ENCODE measurements at places on chromosomes 11 and 22.
A peak's percentile ranks its signal among the peaks of the same experiment; 100 is the strongest.

- DNase-seq = no peak
Observed at GRCh38 chr11:69816671-69817070, 2.5 kb downstream of the FGF3 start.

DNA sequence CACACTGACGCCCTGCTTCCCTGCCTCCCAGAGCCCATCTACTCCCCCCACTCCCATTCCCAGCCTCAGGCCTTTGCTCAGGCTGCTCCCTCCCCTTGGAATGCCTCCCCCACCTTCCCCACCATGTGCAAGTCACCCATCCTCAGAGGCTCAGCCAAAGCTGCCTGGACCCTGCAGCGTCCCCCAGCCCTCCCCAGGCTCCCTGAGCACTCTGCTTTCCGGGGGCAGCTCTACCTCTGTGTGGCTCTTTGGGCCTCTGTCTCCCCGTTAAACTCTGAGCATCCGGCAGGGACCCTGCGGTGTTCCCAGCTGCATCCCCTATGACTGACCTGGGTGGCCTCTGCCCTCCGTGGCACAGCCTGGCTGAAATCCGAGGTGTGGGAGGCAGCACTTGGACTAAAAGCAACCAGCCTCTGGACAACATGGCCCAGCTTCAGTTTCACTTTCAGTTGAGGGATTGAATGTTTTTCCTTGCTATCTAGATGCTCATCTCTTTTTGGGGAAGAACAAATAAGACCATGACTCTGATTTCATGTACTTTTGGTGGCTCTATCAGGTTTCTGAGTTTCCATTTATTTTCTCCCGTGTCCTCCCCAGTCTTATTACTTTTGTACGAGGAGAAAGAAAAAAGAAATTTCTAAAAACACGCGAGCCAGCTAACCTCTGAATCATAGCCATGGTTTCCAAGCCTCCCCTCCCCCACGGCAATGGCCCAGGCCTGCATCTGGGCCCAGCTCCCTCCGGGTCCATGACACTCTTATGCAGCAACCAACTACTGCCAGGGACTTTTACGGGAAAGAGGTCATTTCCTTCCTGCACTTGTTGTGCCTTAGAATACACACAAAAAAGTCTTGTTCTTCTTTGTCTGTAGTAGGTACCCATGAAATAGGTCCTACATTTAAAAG lies 3.8 kb downstream of the APOL3 start:
- peak; percentile 93 for DNase-seq

- peak; percentile 32 for DNase-seq
Observed at GRCh38 chr11:65911682-65912568, 6.9 kb downstream of the C11orf68 start.

- DNase-seq = no peak
Observed at GRCh38 chr11:8282631-8283030, 19.0 kb upstream of the LMO1 start.

GRCh38 chr22:26894766-26895485 lies 237.5 kb downstream of the MIAT start:
- DNase-seq = peak; percentile 2

DNA sequence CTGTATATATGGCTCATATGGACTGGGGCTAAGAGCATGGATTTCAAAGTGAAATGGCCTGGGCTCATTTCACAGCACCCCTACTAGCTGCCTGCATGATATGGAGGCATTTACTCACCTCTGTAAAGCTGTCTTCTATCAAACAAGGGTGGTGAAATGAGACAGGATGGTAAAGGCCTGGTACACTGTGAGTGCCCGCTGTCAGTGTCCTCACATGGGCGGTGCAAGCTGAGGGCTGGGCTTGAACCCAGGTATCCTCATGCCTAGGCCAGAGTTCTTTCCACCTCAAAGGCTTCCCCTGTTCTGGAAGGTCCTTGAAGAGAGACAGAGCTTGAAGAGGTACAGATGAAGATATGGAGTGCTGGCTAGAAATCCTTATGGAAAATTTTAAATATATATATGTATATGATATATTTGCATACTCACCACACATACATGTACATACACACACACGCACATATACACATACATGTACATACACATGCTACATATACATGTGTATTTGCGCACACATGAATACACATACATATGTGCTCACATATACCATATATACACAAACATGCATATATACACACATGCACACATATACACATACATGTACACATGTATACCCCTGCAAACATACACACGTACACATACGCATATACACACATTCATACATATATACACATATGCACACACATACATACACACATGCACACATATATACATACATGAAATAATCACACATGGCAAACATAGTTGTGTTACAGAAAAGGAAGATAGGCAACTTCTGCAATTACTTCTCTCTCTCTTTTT lies 44.7 kb downstream of the MICAL2 start:
- no peak for DNase-seq

- no peak for DNase-seq
Observed at GRCh38 chr11:94107363-94107762, 21.3 kb upstream of the PANX1 start.

GRCh38 chr11:65558930-65559509 lies 861 bp upstream of the LTBP3 start:
- DNase-seq = no peak

GRCh38 chr22:29883045-29883774 lies at the start of gene MTMR3:
TSS of gene MTMR3 (plus strand) at chr22:29883174. CDS start at chr22:29971060, 87,886 bp downstream.
- DNase-seq = peak; percentile 97

DNA sequence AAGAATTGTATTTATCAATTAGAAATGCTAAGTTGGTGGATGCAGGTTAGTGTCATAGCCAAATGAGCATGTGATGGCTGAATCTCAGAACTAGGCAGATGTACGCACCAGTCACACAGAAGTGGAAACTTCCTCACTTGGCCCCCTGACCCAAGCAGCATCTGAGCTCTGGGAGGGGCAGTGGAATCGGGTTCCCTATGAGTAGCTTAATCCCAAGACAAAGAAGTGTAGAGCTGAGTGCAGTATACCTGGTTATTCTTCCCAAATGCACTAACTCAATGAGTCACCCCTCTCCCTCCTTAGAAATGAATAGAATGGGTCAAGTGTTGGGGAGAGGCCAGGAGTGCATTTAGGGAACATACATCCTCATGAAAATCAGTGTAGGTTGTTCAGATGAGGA lies 224.6 kb downstream of the FAT3 start:
- DNase-seq = no peak

GRCh38 chr11:47270331-47271271 lies 668 bp downstream of the MADD start:
- DNase-seq = peak; percentile 35

DNA sequence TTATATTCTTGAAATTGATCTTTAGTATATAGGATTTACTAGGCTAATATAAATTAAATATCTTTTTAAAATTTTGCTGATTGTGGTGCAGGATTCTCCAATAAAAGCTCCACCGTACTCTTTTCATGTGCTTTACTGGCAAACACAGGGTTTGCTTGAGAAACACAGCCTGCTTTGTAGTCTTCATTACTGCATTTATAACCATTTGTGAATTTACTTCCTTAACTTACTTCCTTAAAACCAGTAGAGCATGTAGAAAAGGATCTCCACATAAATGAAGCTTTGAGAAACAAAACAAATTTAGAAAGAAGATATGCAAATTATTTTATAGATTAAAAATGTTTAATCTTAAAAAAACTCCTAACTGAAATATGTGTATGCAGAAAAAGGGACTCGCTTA lies 28.8 kb downstream of the SWAP70 start:
- peak; percentile 63 for DNase-seq

GRCh38 chr11:113934761-113935160 lies 30.2 kb downstream of the HTR3B start:
- no peak for DNase-seq

- no peak for DNase-seq
Observed at GRCh38 chr11:25536289-25536688, 795.6 kb upstream of the ANO3 start.

DNA sequence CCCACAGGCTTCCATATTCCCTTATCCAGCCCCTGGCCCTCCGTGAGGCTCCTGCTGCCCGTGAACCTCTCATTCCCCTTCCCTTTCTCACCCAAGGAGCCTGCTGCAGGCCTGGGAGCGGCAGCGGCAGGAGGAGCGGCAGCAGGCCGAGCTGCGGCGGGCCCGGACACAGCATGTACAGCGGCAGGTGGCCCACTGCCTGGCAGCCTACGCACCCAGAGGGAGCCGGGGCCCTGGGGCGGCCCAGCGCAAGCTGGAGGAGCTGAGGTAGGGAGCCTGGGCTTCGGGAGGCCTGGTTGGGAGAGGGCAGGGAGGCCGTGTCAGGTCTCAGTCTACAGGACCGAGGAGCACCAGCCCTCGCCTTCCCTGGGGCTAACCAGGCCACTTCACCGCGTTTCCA lies 8.1 kb upstream of the SART1 start:
- DNase-seq = no peak

GRCh38 chr11:81895258-81895657 lies 838.4 kb downstream of the FAM181B start:
- DNase-seq = no peak

DNA sequence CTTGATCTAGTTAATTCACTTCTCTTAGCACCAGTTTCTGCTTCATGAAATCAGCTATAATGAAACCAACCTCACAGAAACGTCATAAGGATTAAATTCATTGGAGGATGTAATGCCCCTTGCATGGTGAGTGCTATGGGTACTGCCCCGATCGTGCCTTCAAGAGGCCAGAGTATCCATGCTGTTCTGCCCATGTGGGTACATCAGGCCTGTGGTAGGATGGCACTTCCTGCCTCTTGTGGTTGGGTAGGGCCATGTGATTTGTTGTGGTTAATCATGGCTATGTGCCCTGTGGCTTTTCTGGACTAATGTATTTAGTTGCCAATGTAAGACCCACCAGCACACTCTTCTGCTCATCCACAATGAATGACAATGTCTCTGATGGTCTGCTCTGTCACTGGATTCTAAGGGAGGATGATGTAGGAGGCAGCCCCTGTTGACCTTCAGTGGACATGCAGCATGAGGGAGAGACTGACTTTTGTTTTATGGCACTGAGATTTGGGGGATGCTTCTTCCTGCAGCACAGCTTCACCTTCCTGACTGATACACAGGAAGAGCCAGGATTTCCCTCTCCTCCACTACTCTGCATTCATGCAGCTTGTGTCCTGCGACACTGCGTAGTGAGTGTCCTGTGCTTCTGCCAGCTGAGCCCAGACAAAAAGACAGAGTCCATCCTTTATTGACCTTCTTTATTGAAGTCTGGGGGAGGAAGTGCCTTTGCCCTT lies 66.2 kb downstream of the DHCR7 start:
- no peak for DNase-seq
